Stimulated activated CD8-positive, alpha-beta memory T cell treated with anti-CD3 and anti-CD28 coated beads, Interleukin-7, amount 100 ng/mL, for 1 hour (primary cell): ENCODE measurements at places on chromosomes 16 and 17.

DNA sequence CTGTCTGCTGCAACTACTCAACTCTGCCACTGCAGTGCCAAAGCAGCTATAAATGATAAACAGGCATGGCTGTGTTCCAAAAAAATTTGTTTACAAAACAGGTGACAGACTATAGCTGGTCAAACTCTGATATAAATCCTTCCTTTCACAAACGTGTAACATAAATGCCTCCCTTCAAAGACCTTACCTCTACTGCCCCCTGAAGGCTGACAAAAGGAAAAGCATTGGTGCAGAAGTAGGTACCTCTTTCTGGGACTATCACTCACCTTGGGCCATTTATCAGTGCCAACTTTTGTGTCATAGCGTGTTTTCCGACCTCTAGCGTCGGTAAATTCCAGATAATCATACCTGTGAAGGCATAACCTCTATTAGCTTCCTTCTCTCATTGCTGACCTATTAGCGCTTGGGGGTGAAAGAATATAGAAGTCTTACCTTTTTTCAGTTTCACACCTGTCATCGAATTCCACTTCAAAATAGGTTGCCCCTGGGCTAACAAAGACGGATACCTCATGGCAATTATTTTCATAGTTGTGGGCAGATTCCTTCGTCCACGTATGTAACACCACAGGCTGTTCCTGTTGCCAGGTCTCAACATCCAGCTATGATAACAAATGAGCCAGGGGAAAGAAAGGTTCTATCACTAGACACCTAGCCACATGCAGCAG lies 67.9 kb downstream of the ZZEF1 start:
- DNase-seq, result no peak

DNA sequence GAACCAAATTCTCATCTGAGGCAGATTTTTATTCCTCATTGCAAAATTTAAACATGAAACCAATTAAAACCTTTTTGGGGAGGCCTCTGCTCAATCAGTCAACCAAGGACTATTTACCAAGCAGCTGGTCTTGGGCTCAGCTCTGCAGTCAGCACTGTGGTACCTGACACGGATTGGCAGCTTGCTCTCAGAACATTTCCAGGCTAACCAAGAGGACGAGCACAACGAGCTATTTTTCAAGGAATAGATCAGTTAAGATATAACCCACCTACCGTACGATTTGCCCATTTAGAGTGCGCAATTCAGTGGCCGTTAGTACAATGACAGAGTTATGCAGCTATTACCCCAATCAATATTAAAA lies 26.4 kb upstream of the KLHDC4 start:
- DNase-seq, result no peak

GRCh38 chr17:5718726-5719125 lies 134.4 kb upstream of the NLRP1 start:
- DNase-seq, result no peak

GRCh38 chr17:79246225-79247190 lies 171.9 kb downstream of the ENGASE start:
- DNase-seq, result no peak

GRCh38 chr16:78323315-78323714 lies 223.9 kb downstream of the WWOX start:
- no peak for DNase-seq

DNA sequence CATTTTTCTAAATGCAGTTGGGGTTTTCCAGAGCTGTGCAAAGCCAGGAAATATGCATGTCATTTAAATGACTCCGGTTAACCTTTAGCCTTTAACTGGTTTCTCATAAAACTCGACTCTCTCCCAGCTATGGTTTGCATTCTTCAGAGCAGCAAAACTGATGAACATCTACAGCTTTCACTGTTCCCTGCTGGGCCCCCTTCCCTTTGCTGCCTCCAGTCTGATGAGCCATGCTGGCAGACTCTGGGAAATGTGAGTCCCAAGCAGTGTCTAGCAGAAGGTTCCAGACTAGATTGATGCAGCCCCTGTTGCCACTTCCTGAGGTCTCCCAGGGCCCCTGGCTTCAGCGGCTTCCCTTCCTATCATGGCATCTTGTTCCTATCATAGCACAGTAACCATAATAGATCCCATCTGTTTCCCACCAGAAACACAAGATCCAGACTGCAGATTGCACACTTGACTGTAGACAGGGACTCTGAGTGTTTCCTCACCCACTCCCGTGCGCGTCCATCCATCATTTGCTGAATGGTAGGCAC lies 135.4 kb downstream of the CLEC16A start:
- DNase-seq, result no peak

DNA sequence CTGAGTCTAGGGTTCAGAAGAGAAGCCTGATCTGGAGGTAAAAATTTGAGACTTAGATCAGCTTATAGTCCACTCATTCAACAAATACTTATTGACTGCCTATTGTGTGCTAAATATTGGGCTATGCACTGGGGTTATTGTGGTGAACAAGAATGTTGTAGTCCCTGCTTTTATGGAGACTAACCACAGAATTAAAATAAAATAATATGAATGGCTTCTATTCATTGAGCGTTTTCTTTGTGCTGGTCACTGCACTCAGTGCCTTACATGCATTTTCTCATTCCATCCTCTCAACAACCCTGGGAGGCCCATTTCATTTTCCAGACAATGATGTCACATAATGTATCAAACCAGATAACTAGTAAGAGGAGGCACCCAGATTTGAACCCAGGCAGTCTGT lies 4.8 kb downstream of the NEK8 start:
- DNase-seq, result no peak

DNA sequence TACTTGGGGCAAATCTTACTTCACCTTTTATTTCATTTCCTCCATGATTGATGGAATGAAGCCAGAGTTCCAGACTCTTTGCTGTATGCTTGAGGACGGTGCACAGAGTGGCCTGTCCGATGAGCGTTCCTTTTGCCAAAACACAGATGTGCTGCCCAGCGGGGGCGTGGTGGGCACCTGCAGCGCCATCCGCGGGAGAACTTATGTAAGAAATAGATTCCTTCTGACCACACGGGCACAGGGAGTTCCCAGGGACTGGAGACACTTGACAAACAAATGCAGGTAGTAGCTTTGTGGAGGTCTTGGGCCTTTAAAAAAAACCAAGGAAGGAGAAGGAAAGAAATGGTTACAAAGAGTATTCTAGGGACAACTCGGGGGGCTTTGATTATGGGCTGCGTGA lies 30.6 kb downstream of the CRAMP1 start:
- no peak for DNase-seq

DNA sequence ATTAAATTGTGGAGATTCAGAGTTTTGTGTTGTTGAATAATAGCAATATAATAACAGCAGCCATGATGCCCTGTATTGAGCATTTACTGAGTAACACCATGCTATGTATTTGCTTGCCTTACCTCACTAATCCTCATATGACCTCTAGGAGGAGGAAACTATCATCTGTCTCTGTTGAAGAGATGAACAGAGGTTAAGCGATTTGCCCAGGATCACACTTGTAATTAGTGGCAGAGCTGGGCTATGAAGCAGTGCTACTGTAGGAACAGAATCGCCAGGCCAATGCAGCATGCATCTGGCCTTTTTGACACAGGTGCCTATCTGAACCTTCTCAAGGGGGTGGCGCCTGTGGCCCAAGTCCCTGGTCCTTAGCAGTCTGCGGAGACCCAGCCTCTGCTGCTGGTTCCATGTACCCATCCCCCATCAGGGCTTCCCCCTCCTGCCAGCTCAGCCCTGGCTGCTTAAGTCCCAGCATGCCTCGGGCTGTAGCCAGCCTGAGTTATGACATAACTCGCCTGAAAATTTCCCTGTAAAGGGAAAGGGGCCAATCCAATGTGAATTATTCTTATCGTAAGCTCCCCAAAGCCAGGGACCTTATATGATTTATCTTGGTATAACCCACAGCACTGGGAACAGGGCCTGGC lies 50.4 kb upstream of the HS3ST2 start:
- DNase-seq, result no peak

DNA sequence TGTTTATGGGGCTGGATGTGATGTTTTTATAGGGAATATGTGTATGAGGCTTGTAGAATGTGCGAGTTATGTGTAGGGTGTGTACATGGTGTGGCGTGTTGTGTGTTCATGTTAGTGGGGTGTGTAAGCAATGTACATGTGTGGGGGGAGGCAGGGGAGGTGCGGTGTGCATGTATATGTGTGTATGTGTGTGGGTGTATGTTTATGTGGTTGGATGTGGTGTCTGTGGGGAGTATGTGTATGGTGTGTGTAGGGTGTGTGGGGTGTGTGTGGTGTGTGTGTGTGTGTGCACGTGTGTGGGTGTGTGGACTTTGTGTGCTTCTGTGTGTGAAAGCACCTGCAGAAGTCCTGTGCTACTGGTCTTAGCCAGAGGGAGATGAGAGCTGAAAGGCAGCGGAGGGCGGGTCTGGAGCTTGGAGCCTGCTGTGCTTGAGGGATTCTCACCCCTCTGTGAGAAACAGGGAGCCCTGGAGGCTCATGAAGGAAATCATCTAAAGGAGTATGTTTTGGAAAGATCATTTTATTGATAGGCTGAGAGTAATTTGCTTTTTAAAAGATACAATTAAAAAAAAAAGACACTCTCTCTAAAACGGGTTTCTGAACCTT lies 222.7 kb downstream of the HS3ST4 start:
- DNase-seq, result no peak

GRCh38 chr16:23284584-23284983 lies 17.5 kb upstream of the SCNN1B start:
- no peak for DNase-seq

- DNase-seq, result no peak
Measured at GRCh38 chr17:37086334-37086733, 137.6 kb downstream of the AATF start.
